T follicular helper cell (primary cell): ENCODE measurements at places on chromosomes 1 and 21.

DNA sequence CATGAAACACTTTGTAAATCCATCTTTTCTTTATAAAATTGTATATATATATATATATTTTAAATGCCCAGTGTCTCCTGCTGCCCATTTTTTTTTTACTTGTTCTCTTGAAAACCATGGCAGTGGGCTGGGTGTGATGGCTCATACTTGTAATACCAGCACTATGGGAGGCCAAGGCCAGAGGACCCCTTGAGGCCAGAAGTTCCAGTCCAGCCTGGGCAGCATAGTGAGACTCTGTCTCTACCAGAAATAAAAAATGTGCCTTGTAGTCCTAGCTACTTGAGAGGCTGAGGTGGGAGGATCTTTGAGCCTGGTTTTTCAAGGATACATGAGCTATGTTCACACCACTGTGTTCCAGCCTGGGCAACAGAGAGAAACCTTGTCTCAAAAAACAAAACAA is 62.2 kb downstream of the HS2ST1 start:
- no peak for DNase-seq

DNA sequence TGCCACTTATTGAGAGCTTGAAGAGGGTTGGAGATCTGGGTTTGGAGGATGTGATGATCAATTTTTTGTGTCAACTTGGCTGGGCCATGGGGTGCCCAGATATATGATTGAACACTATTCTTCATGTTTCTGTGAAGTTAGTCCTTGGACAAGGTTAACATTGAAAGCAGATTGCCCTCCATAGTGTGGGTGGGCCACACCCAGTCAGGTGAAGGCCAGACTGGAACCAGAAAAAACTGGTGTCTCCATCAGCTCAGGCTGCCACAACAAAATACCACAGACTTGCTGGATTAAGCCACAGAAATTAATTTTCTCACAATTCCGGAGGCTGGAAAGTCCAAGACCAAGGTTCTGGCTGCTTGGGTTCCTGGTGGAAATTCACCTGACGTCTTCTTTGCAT is 7.5 kb downstream of the CLDN14 start:
- no peak for DNase-seq

GRCh38 chr1:53984726-53985125 is 33.3 kb downstream of the LDLRAD1 start:
- DNase-seq: no peak

GRCh38 chr1:7616076-7616832 is 154.8 kb upstream of the VAMP3 start:
- no peak for DNase-seq

- no peak for DNase-seq
These were observed 9.6 kb downstream of the BCAR3 start for GRCh38 chr1:93672069-93672468.

- DNase-seq: no peak
These were observed 29.2 kb upstream of the PKP1 start for GRCh38 chr1:201253906-201254624.

DNA sequence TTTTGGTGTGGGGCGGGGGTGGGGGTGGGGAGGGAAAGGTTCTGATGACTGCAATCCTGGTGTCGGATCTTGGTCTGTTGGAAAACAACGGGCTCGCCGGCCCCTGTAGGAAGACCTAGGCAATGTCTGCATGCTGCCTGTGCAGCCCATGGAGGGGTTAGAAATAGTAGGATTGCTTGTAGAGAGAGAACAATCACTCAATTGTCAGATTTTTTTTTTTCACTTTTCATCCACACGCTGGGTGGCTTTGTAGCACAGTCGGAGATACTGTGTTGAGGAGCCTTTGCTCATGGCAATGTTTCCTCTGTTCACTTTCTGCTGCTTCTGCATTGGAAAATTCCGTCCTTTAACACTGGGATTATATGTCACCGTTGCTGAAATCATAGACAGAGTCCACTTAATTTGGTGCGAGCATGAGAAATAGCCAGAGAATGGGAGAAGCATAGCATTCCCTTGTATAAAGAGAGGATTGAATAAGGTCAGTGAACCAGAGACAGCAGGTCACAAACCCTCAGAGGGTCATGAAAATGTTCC is 107.5 kb downstream of the MRPS6 start:
- no peak for DNase-seq

DNA sequence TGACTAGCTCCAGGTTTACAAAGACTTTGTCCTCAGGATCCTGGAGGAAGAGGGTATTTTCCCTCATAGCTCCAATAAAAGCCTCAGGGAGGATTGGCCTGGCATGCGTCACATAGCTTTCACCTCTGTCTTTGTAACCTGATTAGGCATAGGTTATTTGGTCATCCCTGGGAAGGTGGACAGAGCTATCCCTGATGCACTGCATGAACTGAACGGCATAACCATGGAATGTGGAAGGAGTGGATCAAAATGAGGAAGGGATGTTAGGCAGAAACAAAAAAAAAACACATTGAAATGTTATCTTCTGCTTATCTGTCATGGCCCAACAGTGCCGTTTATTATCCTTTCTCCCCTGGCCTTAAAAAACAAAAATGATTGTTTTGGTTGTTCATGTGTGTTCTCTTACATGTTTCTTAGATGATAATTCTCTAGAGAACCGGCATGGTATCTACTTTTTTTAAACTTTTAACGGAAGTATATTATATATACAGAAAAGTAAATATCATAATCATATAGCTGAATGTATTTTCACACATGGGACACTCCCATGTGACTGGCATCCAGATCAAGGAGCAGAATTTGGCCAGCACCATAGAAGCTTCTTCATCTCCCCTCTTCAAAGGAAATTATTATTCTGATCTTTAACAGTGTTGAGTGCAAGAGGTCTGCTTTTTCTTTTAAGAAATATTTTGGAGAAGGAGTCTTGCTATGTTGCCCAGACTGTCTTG is 85.3 kb downstream of the RPS6KC1 start:
- DNase-seq: no peak

DNA sequence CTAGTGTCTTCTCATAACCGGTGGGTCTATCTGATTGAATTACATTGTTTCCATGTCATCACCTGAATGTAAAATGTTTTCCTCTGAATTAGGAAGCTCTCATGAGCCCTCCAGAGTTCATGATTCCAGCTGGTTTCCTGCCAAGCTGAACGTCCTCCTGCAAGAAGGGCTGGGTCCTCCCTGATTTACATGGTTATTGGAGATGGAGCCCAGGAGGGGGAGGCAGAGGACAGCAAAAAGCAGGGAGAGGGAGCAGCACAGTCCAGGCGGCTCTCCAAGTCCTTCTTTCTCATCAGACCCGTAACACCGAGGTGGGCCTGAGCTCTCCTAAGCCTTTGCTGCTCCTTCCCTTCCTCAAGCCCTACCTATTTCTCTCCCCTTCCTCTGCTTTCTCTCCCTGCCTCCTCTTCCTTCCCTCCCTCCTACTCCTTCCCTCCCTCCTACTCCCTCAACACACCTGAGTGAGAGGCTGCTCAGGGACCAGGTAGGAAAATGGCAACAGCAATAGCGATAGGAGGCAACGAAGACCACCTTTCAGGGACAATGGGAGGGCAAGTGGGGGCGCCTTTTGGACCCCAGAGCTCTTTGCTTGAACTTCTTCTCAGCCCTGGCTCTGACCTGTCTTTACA is 265.9 kb downstream of the PRDM2 start:
- DNase-seq: no peak

GRCh38 chr1:117586747-117587498 is 18.9 kb upstream of the TENT5C start:
- no peak for DNase-seq

DNA sequence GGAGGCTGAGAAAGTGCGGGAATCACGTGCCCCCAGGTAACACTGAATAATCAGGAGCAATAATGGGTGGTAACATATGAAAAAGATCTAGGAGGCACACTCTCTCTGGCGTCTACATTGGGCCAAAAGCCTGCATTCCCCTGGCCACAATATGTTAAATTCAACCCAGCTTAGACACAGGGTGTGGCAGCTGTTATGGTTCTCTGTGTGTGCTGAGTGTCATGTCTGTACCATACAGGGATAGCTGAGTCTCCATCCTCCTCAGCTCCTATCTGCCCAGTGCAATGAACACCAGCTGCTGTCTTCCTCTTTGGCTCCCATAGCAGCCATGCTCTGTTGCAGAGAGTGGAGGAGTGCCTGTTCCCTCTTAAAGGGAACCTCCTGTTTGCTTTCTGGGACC is 14.3 kb downstream of the S100A11 start:
- DNase-seq: no peak

- no peak for DNase-seq
These were observed 124.3 kb downstream of the FOXD2 start for GRCh38 chr1:47562147-47562546.

DNA sequence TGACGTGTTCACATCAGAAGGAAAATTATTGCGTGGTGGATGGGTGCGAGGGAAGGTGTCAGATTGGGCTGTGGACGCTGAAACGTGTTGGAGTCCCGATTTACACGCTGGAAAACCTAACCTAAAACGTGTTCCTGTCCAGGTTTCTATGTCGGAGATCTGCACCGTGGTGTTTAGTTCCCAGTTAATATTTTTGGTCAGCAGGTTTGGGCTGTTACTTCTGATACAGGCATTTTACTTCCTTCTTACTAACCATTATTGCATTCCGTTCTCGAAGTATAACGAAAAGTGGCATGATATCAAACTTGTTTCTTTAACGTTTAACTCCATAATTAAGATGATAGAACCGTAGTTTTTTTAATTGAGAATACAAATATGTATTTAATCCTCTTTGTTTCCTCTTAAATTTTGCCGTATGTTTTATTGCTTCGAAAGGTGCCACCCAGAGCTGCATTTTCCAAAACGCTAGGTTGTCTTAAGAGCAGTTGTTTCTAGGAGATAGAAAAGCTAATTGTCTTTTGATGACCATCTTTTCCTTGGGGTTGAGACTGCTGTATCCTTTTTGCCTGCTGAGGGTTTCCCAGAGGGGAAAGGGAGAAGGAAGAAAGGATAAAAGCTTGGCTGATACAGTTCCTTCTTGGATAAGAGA is 1.3 kb downstream of the ADARB1 start:
- DNase-seq: no peak

- DNase-seq: peak; percentile 44
These were observed at the start of gene SMG7 for GRCh38 chr1:183472488-183473216. Gene SMG7 (plus strand): TSS chr1:183472499. CDS start chr1:183472621, 122 bp downstream.

DNA sequence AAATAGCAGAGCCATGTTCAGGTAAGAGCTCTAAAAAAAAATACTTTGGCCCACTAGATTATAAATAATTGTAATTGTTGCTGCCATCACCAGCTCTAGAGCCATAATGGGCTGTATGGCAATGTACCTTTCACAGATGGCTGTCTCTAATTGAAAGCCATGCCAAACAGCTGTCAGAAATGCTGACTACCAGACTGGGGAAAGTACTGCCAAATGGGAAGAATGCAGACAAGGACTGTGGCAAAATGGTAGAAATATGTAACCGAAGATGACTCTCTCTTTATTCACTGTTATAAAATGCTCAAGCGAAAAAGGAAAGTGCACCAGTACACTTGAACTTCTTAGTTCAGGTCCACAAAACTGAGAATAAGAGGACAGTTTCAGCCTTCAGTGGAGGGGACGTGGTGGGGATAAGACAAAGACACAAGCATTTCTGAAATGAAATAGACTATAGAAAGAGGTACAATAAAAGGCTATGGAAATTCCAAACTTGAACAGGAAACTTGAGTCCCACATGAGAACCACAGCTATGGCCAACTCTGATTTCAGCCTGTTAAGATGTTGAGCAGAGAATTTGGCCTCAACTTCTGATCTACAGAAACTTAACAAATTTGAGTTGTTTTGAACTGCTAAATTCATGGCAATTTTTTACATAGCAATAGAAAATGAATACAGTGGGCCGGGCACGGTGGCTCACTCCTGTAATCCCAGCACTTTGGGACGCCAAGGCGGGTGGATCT is 46.5 kb upstream of the LPGAT1 start:
- no peak for DNase-seq

GRCh38 chr1:96557336-96557735 is 164.2 kb upstream of the PTBP2 start:
- DNase-seq: no peak
